Heart right ventricle (tissue), 16 donors: ENCODE measurements at places on chromosomes 12 and 14. TPM values are rescaled to one million over a fixed set of nuclear protein-coding genes. Genes with fewer than 3 reads are reported as not detected.

RPS26 gene
- 1,156 TPM for polyA plus RNA-seq

KCNH3 gene
- 0.17 TPM for polyA plus RNA-seq

EEA1 gene
- 5.9 TPM for polyA plus RNA-seq

SPX gene
- 1.7 TPM for polyA plus RNA-seq

EML1 gene
- polyA plus RNA-seq, result 9.1 TPM

KRT2 gene
- not detected for polyA plus RNA-seq

TIGAR gene
- polyA plus RNA-seq, result 3.7 TPM

LRRIQ1 gene
- polyA plus RNA-seq, result 0.15 TPM

KRT77 gene
- not detected for polyA plus RNA-seq

METAP2 gene
- polyA plus RNA-seq, result 41.3 TPM

AREL1 gene
- polyA plus RNA-seq, result 8.9 TPM

MIP gene
- polyA plus RNA-seq, result not detected

FOXG1 gene
- not detected for polyA plus RNA-seq

CEP128 gene
- 2.2 TPM for polyA plus RNA-seq

TSHR gene
- 0.04 TPM for polyA plus RNA-seq

INHBC gene
- polyA plus RNA-seq, result 0.03 TPM

CACNB3 gene
- 13.5 TPM for polyA plus RNA-seq

PRPH gene
- polyA plus RNA-seq, result 0.51 TPM

FIGNL2 gene
- 0.22 TPM for polyA plus RNA-seq

SERPINA5 gene
- polyA plus RNA-seq, result 4.9 TPM

RIMBP2 gene
- 0.01 TPM for polyA plus RNA-seq

SLC38A4 gene
- polyA plus RNA-seq, result 1.3 TPM

NPFF gene
- polyA plus RNA-seq, result not detected

CCDC177 gene
- 0.03 TPM for polyA plus RNA-seq

GPX2 gene
- polyA plus RNA-seq, result not detected

PLCZ1 gene
- not detected for polyA plus RNA-seq
